Activated T-cell treated with anti-CD3 and anti-CD28 coated beads, Interleukin-2, amount 50 U/mL, for 72 hours (primary cell): ENCODE measurements at places on chromosomes 3 and 15.
A peak's percentile ranks its signal among the peaks of the same experiment; 100 is the strongest.

- no peak for DNase-seq
Measured at GRCh38 chr15:63244976-63245645, 32.3 kb upstream of the APH1B start.

DNA sequence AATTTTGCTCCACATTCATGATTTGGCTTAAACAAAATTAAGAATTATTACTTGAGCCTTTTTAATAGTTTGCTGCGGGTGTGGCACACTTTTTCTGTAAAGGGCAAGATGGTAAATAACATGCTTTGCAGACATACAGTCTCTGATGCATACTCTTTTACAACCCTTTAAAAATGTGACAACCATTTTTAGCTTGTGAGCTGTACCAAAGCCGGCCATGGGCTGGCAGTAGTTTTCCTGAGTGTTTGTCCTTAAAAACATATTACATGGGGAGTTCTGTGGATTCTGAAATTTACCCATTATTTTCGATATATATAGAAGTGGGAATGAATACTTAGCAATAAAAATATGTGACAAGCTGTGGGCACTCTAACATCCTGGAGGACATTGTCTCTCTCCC is 163.4 kb downstream of the FNDC3B start:
- no peak for DNase-seq

GRCh38 chr3:140753865-140754754 is 76.2 kb downstream of the TRIM42 start:
- no peak for DNase-seq

- DNase-seq, result no peak
Measured at GRCh38 chr3:126567696-126568438, 9.1 kb upstream of the C3orf22 start.

DNA sequence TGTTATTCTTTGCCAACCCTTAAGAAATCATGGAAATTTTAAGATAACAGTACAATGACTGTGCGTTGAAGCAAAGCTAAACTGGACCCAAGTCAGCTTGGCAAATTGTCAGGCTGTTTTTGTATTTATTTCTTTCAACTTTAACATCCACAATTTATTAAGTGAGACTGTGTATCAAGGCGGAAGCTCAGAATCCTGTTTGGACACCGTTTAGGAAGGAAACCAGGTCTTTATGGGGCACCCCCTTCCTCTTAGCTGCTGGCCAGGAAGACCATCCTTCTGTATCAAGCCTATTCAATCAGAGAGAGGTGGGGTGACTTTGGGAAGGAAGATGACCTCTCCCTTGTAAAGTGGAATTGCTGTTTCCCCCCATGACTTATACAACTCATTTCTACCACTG is 166.0 kb downstream of the MCTP2 start:
- DNase-seq, result no peak

- no peak for DNase-seq
Measured at GRCh38 chr3:13839726-13840340, 40.0 kb downstream of the WNT7A start.

DNA sequence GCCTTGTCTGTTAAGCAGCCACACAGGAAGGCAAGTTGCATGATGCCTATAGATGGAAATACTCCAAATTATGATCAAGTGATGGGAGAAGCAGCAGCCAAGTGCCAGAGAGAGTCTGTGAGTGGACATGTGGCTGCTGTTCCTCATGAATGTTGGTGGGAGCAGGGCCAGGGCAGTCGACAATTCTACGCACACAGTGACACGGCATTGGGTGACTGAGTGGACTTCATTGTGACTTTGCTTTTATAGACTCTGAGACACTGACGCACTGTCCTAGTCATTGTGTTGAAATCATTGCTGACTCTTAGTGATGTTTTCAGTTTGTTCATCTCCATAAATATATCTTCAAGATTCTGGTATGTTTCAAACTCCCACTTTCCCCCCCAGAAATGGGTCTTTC is 246.3 kb upstream of the SEMA6D start:
- DNase-seq, result no peak

GRCh38 chr3:125512135-125512920 is 7.7 kb downstream of the SNX4 start:
- DNase-seq, result peak; percentile 51

DNA sequence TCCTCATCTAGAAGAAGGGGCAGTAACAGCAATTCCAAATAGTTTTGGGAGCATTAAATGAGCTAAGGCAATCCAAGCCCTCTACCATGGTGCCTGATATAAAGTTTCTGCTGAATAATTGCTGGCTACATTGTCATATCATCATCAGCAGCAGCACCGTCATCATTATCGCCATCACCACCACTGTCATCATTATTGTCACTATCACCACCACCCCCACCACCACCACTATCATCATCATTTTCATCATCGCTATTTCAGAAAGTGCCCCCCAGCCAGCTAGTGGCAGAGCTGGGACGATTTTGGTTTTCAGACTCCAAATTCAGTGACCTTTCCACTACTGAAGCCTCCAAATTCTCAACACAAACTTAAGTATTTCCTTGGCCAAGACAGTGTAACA is 15.0 kb downstream of the XCR1 start:
- no peak for DNase-seq

- no peak for DNase-seq
Measured at GRCh38 chr15:60464836-60465630, 13.9 kb downstream of the ICE2 start.

DNA sequence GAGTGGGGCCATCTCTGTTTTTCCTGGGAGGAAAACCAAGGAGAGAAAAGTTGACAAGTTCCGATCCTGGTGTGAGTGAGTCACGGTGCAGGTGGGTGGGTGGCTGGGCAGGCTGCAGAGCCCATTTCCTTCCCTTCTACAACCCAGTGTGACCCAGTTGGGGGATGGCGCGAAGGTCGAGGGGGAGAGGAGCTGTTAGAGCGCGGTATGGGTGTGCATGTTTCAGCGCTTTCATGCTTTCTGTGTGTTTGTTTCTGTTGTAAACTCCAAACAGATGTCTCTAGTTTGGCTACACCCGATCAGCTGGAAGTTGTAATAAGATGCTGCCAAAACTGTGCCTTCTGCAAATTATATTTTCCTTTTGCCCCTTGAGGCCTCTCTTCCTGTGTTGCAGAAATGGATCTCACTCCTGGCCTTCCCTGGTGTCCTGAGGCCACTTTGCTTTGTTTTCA is 3.8 kb downstream of the FAM43A start:
- peak; percentile 19 for DNase-seq

- DNase-seq, result no peak
Measured at GRCh38 chr15:77416148-77416455, 3.8 kb downstream of the PEAK1 start.

GRCh38 chr3:49460188-49460890 is 9.7 kb upstream of the DAG1 start:
- DNase-seq, result no peak

DNA sequence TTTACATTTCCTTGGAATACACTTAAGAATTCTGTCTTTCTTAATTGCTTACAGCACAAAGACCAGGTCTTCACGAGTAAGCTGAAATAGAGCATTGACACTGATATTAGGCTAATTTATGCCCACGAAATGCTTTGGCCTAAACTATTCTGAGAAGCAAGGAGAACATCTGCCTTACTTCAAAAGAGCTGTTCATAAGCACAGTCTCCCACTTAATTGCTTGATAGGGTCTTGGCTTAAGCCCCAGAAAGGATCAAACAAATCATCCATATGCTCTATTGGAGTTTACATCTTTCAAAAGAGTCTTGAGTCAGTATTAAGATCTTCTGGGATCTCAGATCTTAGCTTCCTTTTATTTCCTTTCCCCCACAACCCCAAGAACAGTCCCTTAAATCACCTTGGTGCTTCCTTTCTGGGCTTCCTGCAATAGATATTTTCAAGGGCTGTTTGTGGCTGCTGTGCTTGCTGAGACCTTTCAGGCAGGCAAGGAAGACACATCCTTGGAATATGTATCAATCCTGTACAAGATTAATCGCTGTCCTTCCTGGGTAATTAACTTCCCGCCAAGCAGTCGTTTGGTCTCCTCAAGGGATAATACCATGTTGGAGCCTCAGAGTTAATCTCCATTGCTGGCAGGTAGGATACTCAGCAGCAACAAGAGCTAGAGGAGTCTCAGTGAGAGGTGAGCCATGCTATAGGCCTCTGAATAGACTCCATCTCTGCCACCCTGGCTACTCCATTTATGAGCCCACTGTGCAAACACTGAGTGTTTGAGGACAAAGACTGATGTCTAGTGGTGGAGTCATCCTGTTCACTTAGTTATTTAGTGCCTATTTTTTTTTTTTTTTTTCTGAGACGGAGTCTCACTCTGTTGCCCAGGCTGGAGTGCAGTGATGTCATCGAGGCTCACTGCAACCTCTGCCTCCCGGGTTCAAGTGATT is 37.1 kb downstream of the TMEM158 start:
- no peak for DNase-seq

DNA sequence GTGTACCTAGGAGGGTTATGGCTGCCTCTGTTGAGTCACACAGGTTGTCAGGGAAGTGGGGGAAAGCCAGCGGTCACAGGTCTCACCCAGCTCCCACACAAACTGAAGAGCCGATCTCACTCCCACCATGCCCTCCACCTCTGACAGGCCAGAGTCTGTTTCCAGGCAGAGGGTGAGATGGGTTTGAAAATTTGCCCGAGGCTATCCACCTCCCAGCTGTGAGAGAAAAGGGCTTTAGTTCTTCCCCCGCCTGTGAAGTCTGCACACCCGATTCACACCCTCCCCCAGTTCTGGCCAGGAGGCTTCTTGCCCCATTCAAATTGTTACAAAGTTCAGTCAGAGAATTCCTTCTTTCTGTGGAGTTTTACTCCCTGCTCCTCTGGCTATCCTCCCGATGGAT is 446.9 kb downstream of the EDEM1 start:
- no peak for DNase-seq

- DNase-seq, result no peak
Measured at GRCh38 chr3:108300103-108300849, 3.9 kb downstream of the HHLA2 start.

DNA sequence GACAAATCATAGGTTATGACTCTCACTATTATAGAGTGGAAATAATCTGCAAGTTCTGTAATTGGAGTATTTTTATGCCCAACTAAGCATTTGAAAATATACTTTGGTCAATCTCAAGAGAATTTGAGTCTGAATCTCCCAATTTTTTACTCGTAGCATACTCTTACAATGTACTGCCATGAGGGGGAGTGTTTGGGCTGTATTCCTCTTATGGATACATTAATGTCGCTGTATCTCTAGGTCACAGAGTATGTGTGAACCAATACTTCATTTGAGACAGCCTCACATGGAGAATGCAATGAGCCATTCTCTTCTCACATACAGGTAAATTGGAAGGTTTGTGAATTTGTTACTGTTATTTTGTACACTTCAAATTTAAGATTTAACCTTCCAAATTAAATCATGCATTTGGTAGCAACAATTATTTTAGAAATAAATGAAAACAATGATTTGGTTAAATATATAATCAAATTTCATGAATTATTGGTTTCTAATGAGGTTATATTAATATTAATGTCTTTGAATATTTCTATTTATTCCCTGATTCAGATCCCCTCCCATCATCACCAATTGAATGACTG is 5.5 kb upstream of the CD200 start:
- DNase-seq, result peak; percentile 53

GRCh38 chr3:4827767-4828166 is 151.5 kb upstream of the BHLHE40 start:
- no peak for DNase-seq

- DNase-seq, result peak; percentile 45
Measured at GRCh38 chr3:46359733-46360493, 6.0 kb downstream of the CCR2 start.

GRCh38 chr3:19931180-19931692 is 2.8 kb downstream of the EFHB start:
- DNase-seq, result peak; percentile 64

DNA sequence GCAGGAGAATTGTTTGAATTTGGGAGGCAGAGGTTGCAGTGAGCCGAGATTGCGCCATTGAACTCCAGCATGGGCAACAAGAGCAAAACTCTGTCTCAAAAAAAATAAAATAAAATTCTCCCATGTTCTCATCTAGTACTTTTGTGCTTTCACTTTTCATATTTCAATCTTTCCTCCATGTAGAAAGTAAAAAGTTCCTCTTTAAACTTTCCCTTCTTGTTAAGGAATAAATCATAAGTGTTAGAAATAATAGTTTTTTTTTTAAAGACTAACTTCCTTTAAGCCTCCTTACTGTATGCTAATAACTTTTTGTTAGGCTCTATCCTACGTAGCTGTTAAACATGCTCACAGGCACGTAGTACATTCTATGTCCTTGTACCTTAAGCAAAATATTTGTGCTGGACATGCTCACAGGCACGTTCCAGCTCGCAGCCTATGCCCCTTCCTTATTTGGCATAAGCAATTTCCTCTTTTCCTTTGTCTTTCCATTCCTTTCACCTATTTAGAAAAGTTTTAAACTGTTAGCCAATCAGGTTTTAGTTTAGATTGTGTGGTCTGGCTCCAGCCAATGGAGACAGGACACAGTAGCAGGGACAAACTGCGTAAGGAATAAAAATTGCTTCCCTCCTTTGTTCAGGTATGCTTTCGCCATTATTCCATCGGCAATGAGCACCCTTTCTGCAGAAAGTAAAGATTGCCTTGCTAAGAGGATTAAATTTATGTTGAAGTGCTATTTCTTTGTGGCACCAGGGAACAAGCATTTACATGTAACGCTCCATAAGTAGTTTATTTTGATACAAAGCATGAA is 38.9 kb upstream of the PIK3CB start:
- DNase-seq, result no peak

- no peak for DNase-seq
Measured at GRCh38 chr15:66156310-66156975, 97.1 kb downstream of the MEGF11 start.

DNA sequence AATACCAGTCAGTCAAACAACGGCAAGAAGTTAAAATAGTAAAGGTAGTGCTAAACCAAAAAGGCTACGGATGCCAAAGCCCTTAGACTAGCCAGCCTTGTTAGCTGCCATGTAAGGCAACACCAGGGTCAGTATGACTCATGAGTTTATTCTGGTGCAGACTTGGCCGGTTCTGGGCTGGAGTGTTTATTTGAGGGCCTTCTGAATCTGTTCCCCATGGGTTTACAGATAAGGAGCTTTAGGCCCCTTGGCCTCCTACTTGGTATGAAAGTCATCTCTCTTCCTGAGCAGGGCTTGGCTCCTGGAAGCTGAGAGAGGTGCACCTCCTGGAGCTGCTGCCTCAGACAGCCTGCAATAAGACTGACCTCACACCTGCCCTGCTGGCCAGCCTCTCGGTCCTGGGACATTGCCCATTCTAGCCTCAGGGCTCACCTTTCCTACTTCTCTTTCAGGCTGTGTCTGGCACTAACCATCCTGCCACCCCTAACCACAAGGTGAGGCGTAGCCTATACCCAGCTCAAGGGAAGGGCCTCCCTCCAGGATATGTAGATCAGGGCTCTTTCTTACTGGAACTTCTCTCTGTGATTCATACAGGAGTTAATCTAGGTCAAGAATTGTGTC is 10.4 kb upstream of the RTP1 start:
- DNase-seq, result no peak
